ENCODE measurements at places on chromosomes 7 and 10.
A peak's percentile ranks its signal among the peaks of the same experiment; 100 is the strongest.

DNA sequence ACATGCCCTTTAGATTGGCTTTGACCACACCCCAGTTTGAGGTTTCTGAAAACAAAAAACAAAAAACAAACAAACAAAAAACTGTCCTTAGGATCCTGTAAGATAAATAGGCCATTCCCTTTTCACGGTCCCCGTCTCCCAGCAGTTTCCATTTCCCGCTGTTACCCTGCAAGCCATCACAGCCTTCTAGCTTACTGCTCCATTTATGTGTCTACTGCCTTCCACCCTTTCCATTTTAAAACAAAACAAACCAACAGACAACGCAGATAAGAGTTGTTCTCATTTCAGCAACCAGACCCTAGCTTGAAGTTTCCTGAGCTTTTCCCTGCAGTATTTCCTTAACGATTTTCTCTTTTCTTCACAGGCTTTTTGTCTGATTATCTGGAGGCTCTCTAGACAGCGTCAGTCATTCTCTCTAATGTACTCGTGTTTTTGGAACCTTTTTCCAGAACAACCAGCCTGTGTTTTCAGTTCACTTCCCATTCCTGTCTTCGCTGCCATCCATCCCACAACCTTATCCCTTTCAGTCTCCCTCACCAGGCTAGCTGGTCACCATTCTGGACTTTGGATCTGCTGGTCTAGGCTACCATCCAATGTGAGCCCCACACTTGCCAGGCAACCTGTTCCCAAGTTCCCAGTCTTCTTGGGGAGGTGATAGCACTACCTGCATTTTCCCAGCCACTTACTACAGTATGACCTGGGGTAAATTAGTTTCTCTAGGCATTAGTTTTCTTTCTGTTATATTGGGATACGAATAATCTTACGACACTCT lies 317.3 kb upstream of the FZD1 start:
- no peak for DNase-seq
- no peaks in the 10 kb centered on the region for H3K27me3 ChIP-seq
- H3K27ac ChIP-seq, result no peak overlapping the region
- no peaks in the 10 kb centered on the region for H3K4me1 ChIP-seq
- H3K36me3 ChIP-seq, result no peaks in the 10 kb centered on the region
- H3K4me3 ChIP-seq, result no peak overlapping the region

GRCh38 chr10:67914777-67915340 lies 30.4 kb downstream of the SIRT1 start:
- H3K4me3 ChIP-seq, result no peak overlapping the region
- H3K27ac ChIP-seq, result peak overlapping the region; percentile 75
- no peak for DNase-seq

DNA sequence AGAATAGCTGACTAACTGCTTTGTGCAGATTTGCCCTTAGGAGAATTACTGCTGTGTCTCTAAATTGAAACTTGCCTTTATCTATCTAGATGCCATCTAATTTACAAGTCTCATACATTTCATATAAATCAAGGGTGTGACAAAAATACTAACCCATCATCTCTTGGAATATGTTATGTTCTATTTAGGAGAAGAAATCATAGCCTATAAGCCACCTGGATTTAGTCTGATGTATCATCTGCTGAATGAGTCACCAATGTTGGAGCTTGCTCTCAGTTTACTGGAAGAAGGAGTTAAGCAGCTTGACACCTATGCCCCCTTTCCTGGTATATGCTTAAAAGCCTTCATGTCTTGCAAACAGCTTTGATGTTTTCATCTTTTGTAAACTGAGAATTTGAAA lies 43.5 kb downstream of the NUP205 start:
- no peaks in the 10 kb centered on the region for H3K4me1 ChIP-seq
- no peak overlapping the region for H3K27ac ChIP-seq
- no peaks in the 10 kb centered on the region for H3K27me3 ChIP-seq
- no peak for DNase-seq

- peaks cover 18% of the 10 kb centered on the region for H3K27me3 ChIP-seq
- no peak for DNase-seq
- H3K36me3 ChIP-seq, result no peaks in the 10 kb centered on the region
- no peak overlapping the region for H3K27ac ChIP-seq
- no peaks in the 10 kb centered on the region for H3K4me1 ChIP-seq
Observed at GRCh38 chr7:73941836-73942551, 81.0 kb downstream of the TMEM270 start.

- no peak overlapping the region for H3K4me3 ChIP-seq
- H3K4me1 ChIP-seq, result peaks cover 7% of the 10 kb centered on the region
- DNase-seq, result no peak
- no peak overlapping the region for H3K27ac ChIP-seq
- H3K36me3 ChIP-seq, result peaks cover 24% of the 10 kb centered on the region
- H3K27me3 ChIP-seq, result no peaks in the 10 kb centered on the region
Observed at GRCh38 chr10:114483575-114483974, 79.3 kb upstream of the AFAP1L2 start.

- H3K4me3 ChIP-seq, result no peak overlapping the region
- H3K27me3 ChIP-seq, result peaks cover 12% of the 10 kb centered on the region
- H3K27ac ChIP-seq, result no peak overlapping the region
- no peaks in the 10 kb centered on the region for H3K4me1 ChIP-seq
Observed at GRCh38 chr7:28596245-28596935, 184.1 kb downstream of the CREB5 start.

GRCh38 chr10:112492736-112493135 lies 45.7 kb downstream of the VTI1A start:
- H3K4me1 ChIP-seq, result peaks cover 7% of the 10 kb centered on the region
- no peaks in the 10 kb centered on the region for H3K27me3 ChIP-seq
- no peak overlapping the region for H3K27ac ChIP-seq
- no peaks in the 10 kb centered on the region for H3K36me3 ChIP-seq

- peaks cover 4% of the 10 kb centered on the region for H3K4me1 ChIP-seq
- no peaks in the 10 kb centered on the region for H3K36me3 ChIP-seq
- H3K27me3 ChIP-seq, result peaks cover 17% of the 10 kb centered on the region
- no peak overlapping the region for H3K27ac ChIP-seq
- DNase-seq, result no peak
Observed at GRCh38 chr10:47020471-47020870, 109.2 kb downstream of the PTPN20 start.

GRCh38 chr10:22570733-22571430 lies 143.5 kb downstream of the PIP4K2A start:
- H3K27ac ChIP-seq, result peak overlapping the region; percentile 97
- peak; percentile 37 for DNase-seq
- H3K4me3 ChIP-seq, result no peak overlapping the region
- no peaks in the 10 kb centered on the region for H3K27me3 ChIP-seq
- peaks cover 75% of the 10 kb centered on the region for H3K36me3 ChIP-seq

DNA sequence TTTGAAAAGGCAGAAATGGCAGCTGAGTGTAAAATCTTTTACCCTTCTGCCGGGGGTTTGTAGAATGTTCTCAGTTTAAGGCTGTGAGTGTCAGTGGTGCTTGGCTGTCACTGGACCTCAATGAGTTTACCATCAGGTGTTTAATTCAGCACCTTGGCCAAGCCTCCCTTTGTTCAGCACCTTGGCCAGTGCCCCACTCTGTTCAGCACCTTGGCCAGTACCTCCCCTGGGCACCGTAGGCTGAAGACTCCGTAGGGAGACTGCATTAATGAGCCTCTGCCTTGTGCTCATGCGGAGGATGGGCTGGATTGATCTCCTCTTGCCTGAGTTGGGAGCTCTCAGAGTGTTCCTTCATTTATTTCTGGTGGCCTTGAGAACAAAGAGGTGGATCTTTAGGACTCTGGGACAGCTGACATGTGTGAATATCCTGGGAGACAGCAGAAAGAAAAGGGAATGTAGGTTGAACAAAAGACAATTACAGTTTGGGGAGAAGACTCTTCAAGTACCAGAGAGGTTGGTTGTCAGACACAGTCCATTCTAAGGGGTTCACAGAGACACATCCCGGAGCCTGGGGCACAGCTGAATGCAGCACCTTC lies 1.6 kb downstream of the FAM24A start:
- H3K4me3 ChIP-seq, result no peak overlapping the region
- no peaks in the 10 kb centered on the region for H3K36me3 ChIP-seq
- DNase-seq, result peak; percentile 37
- H3K27ac ChIP-seq, result no peak overlapping the region
- no peaks in the 10 kb centered on the region for H3K4me1 ChIP-seq

DNA sequence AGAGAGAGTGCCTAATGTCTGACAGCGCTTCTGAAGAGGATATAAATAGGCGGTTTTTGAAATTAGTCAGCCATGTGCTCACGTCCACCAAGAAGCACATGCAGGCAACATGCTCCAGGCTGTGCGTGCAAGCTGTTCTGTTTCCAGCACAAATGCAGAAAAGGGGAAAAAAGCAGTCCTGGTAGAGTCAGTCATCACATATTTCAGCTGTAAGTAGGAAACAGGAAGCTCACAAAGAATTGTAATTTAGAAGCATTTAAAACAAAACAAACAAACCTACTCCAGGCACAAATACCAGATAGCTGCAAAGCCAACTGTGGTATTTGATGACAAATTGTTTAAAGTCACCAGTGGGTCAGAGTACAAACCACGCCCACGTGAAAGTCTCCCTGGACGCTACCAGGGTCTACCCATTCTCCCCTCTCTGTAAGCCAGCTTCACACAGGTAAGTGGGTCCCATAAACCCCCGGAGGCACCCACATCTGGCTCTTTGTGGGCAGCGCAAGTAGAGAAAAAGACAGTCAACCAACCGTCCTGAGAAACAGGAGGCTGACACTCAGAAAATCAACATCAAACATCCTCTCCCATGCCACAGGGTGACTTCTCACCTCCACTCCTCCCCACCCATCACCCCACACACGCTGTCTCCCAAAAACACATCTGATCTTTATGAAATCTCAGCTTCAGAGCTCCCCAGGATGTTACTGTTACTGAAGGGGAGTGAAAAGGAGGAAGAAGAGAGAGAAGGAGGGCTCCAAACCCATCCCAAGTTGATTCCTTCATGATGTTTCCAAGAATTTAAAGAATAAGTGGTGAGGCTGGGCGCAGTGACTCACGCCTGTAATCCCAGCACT lies 186.4 kb downstream of the FAM107B start:
- no peak for DNase-seq
- H3K27ac ChIP-seq, result peak overlapping the region; percentile 98
- H3K36me3 ChIP-seq, result peaks cover 83% of the 10 kb centered on the region
- peak overlapping the region; percentile 80 for H3K4me3 ChIP-seq
- H3K4me1 ChIP-seq, result peaks cover 68% of the 10 kb centered on the region
- no peaks in the 10 kb centered on the region for H3K27me3 ChIP-seq

- DNase-seq, result no peak
- H3K4me1 ChIP-seq, result no peaks in the 10 kb centered on the region
- H3K27me3 ChIP-seq, result no peaks in the 10 kb centered on the region
Observed at GRCh38 chr10:59383436-59383835, 21.1 kb upstream of the FAM13C start.

GRCh38 chr10:132540456-132540855 lies 2.9 kb downstream of the INPP5A start:
- no peaks in the 10 kb centered on the region for H3K27me3 ChIP-seq
- H3K4me1 ChIP-seq, result peaks cover 37% of the 10 kb centered on the region
- H3K27ac ChIP-seq, result no peak overlapping the region
- no peak overlapping the region for H3K4me3 ChIP-seq

- peaks cover 3% of the 10 kb centered on the region for H3K36me3 ChIP-seq
- no peak overlapping the region for H3K4me3 ChIP-seq
- peaks cover 80% of the 10 kb centered on the region for H3K27me3 ChIP-seq
- H3K4me1 ChIP-seq, result peaks cover 1% of the 10 kb centered on the region
Observed at GRCh38 chr7:1255817-1256340, 23.2 kb downstream of the UNCX start.

- H3K4me1 ChIP-seq, result peaks cover 4% of the 10 kb centered on the region
- H3K36me3 ChIP-seq, result no peaks in the 10 kb centered on the region
- no peak overlapping the region for H3K4me3 ChIP-seq
- H3K27me3 ChIP-seq, result no peaks in the 10 kb centered on the region
- H3K27ac ChIP-seq, result peak overlapping the region; percentile 29
- DNase-seq, result no peak
Observed at GRCh38 chr7:102292813-102293798, 6.4 kb downstream of the SH2B2 start.

DNA sequence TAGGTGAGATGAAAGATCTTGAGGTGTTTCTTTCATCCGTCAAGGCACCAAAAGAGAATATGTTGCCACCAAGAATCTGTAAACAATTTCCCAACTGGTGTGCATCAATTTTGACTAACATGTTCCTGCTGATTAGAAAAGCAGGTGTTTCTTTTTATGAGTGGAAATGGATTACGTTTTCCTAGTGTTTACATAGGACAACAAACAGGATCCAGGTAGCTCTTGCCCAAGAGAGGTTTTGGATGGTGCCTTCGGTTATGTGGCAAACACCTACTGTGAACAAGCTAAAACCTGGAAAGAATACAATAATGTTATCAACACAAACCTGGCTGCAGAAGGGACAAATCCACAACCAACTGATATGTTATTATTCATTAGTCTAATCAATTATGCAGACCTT lies 53.6 kb upstream of the WNT16 start:
- H3K27ac ChIP-seq, result no peak overlapping the region
- no peak for DNase-seq
- no peak overlapping the region for H3K4me3 ChIP-seq
- H3K36me3 ChIP-seq, result no peaks in the 10 kb centered on the region
- H3K27me3 ChIP-seq, result peaks cover 40% of the 10 kb centered on the region

- no peak for DNase-seq
- no peaks in the 10 kb centered on the region for H3K36me3 ChIP-seq
- H3K4me3 ChIP-seq, result no peak overlapping the region
- H3K4me1 ChIP-seq, result no peaks in the 10 kb centered on the region
- no peak overlapping the region for H3K27ac ChIP-seq
Observed at GRCh38 chr7:133470-133869, 58.9 kb upstream of the FAM20C start.

DNA sequence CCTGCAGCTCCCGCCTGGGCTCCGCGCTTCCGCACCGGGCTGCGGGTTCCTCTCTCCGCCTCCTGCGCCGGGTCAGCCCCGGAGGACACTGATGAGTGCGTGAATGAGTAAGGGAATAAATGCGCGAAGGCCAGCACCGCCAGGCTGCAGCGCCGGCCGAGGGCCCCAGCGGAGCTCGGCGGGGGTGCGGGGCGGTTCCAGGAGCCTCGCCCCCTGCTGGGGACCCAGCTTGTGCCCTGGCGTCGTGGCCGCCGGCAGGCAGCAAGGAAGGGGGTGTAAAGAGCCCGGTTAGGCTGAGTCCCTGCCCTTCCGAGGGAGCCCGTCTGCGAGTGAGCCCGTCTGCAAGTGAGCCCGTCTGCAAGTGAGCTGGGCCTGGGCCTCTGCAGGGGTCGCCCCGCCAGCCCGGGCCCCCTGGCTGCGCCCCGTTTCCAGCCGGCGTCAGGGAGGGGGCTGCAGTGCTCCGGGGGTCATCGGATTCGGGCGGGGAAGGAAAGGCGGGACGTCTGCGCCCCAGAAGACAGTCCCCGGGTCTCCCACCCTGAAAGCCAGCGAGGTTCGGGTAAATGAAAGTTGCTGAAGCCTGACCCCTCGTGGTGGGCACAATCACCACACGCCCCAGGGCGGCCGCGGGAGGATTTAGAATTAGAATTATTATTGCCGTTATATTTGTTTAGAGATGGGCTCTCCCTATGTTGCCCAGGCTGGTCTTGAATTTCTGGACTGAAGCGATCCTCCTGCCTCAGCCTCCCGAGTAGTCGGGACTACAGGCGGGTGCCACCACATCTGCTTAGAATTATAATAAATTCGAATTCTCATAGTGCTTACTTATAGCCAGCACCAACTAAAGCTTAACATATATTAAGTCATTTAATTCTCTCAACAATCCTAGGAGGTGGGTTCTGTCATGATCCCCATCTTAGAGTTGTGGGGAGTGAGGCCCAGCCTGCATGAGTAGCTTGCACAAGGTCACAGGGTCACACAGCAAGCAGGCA lies 8.6 kb upstream of the CRYGN start:
- H3K27ac ChIP-seq, result no peak overlapping the region
- H3K36me3 ChIP-seq, result peaks cover 3% of the 10 kb centered on the region
- peaks cover 19% of the 10 kb centered on the region for H3K27me3 ChIP-seq
- peak overlapping the region; percentile 76 for H3K4me3 ChIP-seq
- H3K4me1 ChIP-seq, result peaks cover 4% of the 10 kb centered on the region
- DNase-seq, result peak; percentile 78

- H3K36me3 ChIP-seq, result peaks cover 3% of the 10 kb centered on the region
- no peak for DNase-seq
- no peak overlapping the region for H3K27ac ChIP-seq
- H3K4me3 ChIP-seq, result no peak overlapping the region
- no peaks in the 10 kb centered on the region for H3K27me3 ChIP-seq
- H3K4me1 ChIP-seq, result no peaks in the 10 kb centered on the region
Observed at GRCh38 chr7:11155883-11156282, 182.2 kb downstream of the PHF14 start.
